Activated T-helper 1 cell treated with anti-CD3 and anti-CD28 coated beads, Interleukin-2, amount 50 U/mL, for 16 hours (primary cell): ENCODE measurements at places on chromosomes 7 and 10.

- DNase-seq, result no peak
These were observed 102.7 kb downstream of the FAM53B start for GRCh38 chr10:124641282-124642087.

- no peak for DNase-seq
These were observed 84.0 kb upstream of the PPP1R17 start for GRCh38 chr7:31603046-31603445.

- DNase-seq, result no peak
These were observed 64.3 kb upstream of the RET start for GRCh38 chr10:43012578-43012977.

GRCh38 chr10:114389426-114389825, 14.9 kb downstream of the AFAP1L2 start:
- no peak for DNase-seq

DNA sequence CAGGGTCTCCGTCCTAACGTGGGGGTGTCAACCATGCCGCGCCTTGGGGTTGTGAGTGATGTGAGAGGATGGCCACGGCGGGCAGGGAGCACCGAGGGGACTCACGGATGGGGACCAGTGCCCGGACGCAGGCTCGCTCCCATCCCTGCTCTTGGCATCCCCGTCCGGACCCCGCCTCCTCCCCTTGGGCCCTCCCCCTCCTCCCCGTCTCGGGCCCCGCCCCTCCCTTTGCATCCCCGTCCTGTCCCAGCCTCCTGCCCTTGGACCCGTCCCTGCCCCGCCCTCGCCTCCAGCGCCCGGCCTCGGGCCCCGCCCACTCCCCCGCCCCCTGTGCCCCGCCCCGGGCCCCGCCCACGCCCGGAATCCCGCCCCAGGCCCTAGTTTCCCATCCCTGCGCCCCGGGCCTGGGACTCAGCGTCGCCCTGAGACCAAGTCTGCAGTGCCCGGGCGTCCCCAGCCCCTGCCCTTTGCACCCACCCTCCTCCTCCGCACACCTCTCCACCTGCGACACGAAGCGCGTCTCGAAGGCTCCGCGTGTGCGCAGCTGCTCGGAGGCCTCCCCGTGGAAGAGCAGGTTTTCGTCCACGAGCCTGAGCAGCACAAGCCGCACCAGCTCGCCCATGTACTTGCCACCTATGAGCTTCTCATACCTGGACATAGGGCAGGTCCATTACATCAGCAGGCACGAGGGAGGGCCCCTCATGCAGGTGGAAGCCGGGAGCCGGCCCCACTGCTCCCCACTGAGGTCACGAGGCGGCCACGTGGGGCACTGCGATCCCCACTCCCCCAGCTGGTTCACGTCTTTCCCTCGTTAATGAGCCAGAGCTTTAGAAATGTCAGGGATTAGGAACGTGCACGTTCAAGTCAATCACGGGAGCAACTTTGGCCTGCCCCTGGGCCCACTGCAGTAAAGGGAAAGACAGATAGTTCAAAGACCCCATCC, 5.1 kb upstream of the MYL7 start:
- no peak for DNase-seq

GRCh38 chr7:143318661-143319060, 2.8 kb downstream of the CLCN1 start:
- DNase-seq, result no peak

DNA sequence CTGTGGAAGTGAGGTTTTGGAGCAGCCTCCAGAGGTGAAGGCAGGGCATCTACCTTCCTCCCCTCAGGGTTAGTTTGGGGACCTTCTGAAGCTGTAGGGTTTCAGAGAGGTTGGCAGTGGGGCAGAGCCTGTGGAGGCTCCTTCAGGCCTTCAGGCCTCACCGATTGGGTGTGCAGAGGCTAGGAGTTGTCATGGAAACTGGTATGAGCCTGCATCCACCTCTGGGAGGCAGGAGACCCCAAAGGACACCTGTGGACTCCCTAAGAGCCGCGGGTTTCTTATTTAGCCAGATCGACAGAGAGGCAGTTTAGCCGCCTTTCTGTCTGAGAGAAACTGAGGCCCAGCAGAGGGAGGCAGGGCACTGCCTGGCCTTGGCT, 2.0 kb downstream of the LZTS2 start:
- DNase-seq, result no peak

- DNase-seq, result no peak
These were observed 60.9 kb downstream of the ABCC2 start for GRCh38 chr10:99843310-99843709.

DNA sequence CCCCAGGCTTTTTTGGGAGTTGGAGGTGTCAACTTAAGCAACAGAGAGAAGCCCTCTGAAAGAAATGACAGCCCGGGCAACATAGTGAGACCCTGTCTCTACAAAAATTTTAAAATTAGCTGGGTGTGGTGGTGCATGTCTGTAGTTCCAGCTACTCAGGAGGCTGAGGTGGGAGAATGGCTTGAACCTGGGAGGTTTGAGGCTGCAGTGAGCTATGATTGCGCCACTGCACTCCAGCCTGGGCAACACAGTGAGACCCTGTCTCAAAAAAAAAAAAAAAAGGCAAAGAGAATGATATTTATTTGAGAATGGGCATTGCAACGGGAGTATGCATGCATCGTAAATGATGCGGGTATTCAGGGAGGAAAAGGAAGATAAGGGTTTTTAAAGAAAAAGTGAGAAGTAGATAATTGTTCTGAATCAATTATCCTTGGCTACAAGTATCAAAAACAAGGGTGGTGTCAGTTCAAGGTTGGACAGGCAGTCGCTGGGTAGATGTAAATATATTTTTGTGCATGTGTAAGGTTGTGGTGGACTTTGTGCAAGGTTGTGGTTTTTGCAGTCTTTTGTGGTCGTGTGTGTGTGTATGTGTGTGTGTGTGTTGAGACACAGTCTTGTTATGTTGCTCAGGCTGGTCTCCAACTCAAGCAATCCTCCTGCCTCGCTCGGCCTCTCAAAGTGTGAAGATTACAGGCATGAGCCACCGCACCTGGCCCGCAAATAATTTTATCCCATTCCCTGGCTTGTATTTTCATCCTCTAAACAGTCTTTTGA, 65.6 kb downstream of the COL26A1 start:
- DNase-seq, result no peak

- DNase-seq, result no peak
These were observed 147.0 kb downstream of the NRP1 start for GRCh38 chr10:33187427-33187999.

GRCh38 chr10:36188461-36188860, 546.4 kb upstream of the FZD8 start:
- no peak for DNase-seq

GRCh38 chr7:138032770-138033169, 30.9 kb upstream of the CREB3L2 start:
- DNase-seq, result no peak

GRCh38 chr10:110076559-110077318, 69.0 kb downstream of the ADD3 start:
- no peak for DNase-seq

- no peak for DNase-seq
These were observed 1248.5 kb upstream of the LRRN3 start for GRCh38 chr7:109842386-109842785.

- no peak for DNase-seq
These were observed 75.6 kb upstream of the ZNF479 start for GRCh38 chr7:57207836-57208235.

DNA sequence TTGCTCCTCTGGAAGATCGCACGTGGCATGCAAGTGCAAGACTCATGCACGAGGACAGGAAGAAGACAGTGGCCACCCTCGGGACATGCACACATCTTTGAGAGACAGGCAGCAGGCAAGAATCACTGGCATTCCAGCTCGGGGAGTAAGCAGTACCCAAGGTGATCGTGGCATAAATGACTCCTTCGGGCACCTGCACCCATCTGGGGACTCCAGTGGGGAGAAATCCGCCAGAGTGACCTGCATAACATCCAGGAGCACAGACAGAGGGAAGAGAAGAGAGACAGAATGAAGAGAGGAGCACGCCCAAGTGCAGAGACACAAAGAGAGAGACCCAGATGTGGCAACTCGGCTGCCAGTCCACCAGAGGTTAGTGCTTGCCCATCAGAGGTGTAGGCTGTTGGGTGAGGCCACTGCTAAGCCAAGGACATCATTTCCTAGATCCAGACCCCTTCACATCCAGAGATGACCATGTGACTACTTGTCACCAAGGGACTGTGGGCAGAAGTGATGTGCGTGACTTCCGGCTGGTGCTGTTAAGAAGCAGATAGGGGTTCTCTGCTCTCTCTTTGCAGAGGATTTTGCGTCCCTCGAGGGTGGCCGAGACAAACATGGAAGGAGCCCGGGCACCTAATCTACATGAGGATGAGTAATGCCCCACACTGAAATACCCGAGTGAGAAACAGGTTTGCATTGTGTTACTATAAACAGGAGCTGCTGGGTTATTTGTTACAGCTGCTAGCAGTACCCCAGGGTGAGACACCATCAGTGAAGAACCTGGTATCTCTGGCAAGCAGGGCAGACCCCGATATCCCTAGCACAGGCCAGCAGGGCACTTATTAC, 80.6 kb downstream of the VWA2 start:
- DNase-seq, result no peak

DNA sequence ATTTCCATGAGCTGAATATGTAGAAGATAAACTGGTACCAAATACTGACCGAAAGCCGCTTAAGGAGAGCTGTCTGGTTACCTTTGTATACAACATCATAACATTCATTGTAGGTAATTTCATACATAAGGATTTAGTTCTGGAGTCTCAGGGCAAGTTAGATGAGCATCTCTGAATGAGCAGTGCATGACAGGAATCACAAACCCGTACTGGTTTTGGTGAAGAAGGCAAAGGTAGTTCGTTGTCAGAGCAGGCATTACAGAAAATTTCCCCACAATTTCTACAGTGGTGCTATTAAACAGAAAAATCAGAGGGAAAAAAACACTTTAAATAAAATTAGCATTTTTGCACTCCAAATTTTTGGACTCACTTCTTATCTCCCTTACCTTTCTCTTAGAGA, 12.9 kb upstream of the PBLD start:
- DNase-seq, result no peak

GRCh38 chr10:21720090-21720489, 186.1 kb downstream of the MLLT10 start:
- DNase-seq, result no peak

- no peak for DNase-seq
These were observed 232.5 kb downstream of the COBL start for GRCh38 chr7:51084121-51084520.

DNA sequence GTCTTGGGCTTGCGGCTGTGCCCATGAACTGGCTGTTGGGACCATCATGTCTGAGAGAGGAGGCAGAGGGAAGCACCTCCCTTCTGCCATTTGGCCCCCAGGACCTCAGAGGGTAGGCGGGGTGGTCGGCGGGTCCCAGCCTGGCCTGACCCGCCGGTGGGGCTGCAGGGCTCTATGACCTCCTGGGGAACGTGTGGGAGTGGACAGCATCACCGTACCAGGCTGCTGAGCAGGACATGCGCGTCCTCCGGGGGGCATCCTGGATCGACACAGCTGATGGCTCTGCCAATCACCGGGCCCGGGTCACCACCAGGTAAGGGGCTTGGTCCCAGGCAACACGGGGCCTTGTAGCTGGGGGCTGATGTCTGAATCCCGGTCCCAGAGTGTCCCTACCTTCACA, 14.1 kb downstream of the SUMF2 start:
- DNase-seq, result no peak

- no peak for DNase-seq
These were observed 124.9 kb downstream of the CHRM2 start for GRCh38 chr7:136993377-136993776.

DNA sequence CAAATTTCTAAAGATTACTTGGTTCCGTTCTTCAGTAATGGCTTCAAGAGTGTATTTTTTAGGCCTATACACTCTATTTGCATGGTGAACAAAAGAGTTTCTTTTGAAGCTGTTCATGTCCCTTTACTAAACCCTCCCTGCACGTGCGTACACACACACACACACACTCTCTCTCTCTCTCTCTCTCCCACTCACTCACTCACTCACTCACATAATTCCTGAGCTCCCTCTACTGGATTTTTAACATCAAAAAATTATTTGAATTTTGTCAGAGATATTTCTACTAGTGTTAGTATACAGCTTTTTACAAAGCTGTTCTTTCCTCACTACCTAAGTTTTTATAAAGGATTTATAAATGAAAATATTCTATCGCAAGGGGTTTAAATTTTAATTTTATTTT, 85.9 kb downstream of the UBE3C start:
- no peak for DNase-seq

DNA sequence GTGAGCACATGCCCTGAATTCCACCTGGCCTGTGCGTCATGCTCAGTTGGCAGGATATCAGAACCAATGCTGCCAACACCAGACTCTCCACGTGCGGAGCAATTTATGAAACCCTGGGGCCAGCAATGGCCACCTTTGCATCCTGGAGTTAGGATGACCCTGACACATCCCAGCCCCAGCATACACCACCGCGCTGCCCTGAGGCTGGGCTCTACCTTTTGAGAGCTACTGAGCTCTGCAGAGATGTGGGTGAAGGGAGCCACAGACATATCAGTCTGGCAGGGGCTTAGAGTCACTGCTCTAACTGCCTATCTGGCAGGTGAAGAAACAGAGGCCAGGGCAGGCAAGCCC, 41.9 kb downstream of the SYPL1 start:
- DNase-seq, result no peak

DNA sequence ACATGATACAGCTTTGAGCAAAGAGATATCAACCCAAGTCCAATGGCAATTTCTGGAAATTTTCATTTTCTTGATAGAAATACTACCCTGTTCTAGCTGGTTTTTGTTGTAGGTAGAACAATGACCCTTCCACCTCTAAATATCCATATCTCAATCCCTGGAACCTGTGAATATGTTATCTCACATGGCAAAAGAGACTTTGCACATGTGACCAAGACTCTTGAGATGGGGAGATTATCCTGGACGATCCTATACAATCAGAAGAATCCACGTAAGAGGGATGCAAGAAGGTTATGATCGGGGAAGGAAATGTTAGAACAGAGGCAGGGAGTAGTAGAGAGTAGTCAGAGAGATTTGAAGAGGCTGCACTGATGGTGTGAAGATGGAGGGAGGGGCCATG, 124.9 kb downstream of the CCDC71L start:
- DNase-seq, result no peak

- no peak for DNase-seq
These were observed 515.4 kb downstream of the NEBL start for GRCh38 chr10:20381761-20382160.

DNA sequence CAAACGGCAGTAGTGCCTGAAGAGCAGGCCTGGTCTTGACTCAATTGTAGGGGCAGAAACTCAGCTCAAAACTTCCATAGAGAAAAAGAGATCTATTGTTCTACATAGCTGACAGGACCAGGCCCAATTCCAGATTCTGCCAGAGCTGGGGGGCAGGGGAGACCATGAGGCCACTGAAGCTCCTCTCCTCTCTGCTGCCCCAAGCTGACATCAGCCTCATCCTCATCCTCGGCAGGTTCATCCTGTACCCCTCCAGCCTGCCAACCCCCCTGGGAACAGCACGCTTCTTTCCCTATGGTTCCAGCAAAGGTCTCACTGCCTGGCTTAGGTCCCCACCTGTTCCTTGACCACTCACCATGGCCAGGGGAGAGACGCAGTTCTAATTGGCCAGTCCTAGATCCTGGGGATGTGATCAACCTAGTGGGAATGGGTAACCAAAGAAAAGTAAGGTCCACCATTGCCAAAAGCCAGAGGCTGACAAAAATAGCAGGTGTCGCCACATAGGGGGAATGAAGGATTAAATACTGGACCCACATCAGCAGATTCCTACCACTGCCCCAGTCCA, 42.9 kb downstream of the CCDC3 start:
- no peak for DNase-seq
